ELF-1 (cell line): ENCODE measurements at places on chromosomes 5 and 9.

GRCh38 chr9:79671558-79671957, 99.8 kb downstream of the TLE4 start:
- DNase-seq: no peak

- DNase-seq: no peak
Observed at GRCh38 chr9:13429301-13430190, 150.1 kb upstream of the MPDZ start.

GRCh38 chr5:59656351-59657254, 236.9 kb downstream of the PDE4D start:
- DNase-seq: no peak

DNA sequence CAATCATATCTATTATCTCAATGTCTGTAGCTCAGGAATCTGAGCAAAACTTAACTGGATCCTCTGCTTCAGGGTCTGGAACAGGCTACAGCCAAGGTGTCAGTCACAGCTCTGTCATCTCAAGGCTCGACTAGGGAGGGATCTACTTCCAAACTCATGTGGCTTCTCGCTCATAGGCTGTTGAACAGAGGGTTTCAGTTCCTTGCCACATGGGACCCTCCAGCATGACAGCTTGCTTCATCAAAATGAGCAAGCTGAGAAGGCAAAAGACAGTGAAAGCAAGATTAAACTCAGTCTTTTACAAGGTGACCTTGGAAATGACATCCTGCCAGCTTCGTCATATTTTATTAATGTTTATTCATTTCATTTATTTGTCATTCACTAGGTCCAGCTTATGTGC, 111.7 kb downstream of the GADD45G start:
- no peak for DNase-seq

DNA sequence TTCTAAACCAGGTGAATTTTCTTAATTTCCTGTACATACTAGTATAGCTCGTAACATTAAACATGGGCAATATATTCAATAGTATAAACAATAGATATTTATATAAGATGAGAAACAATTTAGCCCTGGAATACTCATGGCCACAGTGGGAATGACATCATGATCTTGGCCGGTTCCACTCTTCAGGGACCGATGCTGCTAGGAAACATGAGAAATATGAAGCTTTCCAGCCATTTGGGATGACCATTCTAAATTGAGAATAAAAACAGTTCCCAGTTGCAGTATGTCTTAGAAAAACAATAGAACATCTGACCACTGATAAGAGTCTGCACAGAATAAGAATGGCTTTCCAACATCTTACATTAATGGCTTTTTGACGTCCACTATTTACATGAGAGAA, 33.3 kb upstream of the SLCO6A1 start:
- DNase-seq: no peak
